ENCODE measurements at places on chromosomes 12 and 14. TPM values are rescaled to one million over a fixed set of nuclear protein-coding genes. Genes with fewer than 3 reads are reported as not detected.

Gene ACSS3
- total RNA-seq: not detected

Gene RIPK3
- total RNA-seq: not detected

Gene TEX52
- not detected for total RNA-seq

Gene KCNK13
- not detected for total RNA-seq

Gene AQP2
- total RNA-seq: not detected

Gene DCN
- 33.1 TPM for total RNA-seq

Gene IL31
- total RNA-seq: not detected

Gene KRT77
- total RNA-seq: not detected

Gene ADSS1
- total RNA-seq: 5.2 TPM

Gene PUS7L
- total RNA-seq: 26.5 TPM

Gene LBHD2
- not detected for total RNA-seq

- DNase-seq: no peak
Measured at GRCh38 chr14:57495416-57495815, 1.8 kb upstream of the CCDC198 start.

- DNase-seq: no peak
Measured at GRCh38 chr14:23524954-23525353, 26.6 kb downstream of the ZFHX2 start.

GRCh38 chr14:58238252-58239243, 6.1 kb upstream of the PSMA3 start:
- no peak for DNase-seq

DNA sequence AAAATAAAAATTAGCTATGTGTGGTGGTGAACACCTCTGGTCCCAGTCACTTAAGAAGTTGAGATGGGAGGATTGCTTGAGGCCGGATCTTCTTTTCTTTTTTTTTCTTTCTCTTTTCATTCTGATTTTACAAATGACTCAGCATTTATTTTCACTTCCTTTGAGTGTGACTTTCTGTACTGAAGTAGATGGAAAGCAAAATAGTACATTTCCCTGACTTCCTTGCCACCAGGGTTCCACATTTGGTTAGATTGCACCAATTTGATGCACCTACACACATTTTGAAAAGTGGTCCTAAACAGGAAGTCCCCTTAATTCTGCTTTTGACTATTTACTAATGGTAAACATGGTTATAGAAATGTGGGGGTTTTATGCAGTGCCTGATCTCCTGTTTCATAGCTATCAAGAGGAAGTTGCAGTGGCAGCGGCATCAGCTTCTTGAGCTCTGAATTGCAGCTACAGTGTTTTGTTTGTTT, 13.0 kb upstream of the LEMD3 start:
- no peak for DNase-seq

GRCh38 chr12:123035841-123036240, 55.4 kb downstream of the ARL6IP4 start:
- no peak for DNase-seq

DNA sequence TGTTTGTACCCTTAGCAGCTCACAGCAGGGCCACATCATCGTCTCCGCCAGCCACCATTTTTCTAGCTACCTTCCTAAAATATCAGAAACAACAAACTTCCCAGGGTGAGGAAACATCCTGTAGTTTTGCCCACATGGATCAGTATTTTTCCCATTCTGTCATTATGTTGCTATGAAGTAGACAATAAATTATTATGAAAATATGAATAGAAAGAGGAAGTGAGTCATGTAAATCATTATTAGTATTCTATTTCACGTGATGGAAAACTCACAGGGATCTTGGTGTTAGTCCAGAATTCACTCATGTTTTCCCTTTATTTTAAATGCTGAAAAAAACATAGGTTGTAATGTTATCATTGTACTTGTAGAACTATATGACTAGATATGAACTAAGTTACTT, 319.4 kb downstream of the SYT1 start:
- no peak for DNase-seq

DNA sequence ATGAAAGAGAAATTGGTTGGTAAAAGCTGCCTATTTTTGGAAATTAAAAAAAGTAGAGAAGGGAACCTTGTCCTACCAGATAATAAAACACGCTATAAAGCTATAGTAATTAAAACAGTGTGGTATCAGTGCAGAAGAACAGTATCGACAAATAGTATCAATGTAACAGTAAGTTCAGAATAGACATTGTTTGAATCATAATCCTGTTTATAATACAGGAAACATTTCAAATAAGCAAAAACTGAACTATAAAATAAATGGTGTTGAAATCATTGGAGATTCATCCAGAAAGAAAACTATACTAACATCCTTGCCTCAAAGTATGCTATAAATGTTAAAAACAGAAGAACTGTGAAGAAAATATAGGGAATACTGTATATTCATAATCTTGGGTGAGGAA, 54.2 kb upstream of the NAP1L1 start:
- no peak for DNase-seq

- DNase-seq: peak; percentile 31
Measured at GRCh38 chr14:74014299-74014698, 4.8 kb downstream of the ENTPD5 start.

GRCh38 chr12:13008741-13009380, 8.8 kb upstream of the HEBP1 start:
- DNase-seq: no peak

DNA sequence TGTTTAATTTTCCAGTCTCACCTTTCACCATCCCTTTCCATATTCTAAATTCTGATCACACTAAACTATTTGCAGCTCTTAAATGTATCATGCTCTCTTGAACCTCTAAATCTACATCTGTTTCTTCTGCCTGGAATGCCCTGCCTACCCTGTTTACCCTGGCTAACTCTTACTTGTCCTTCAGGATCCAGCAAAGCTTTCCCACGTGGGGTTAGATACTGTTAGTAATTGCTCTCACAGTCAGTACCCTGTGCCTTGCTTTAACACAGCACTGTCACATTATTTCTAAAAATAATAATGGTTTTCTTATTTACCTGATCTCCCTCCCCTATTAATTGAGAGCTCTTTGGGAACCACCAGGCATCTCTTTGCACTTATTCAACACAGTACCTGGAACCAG, 333.0 kb downstream of the CEP128 start:
- DNase-seq: no peak

DNA sequence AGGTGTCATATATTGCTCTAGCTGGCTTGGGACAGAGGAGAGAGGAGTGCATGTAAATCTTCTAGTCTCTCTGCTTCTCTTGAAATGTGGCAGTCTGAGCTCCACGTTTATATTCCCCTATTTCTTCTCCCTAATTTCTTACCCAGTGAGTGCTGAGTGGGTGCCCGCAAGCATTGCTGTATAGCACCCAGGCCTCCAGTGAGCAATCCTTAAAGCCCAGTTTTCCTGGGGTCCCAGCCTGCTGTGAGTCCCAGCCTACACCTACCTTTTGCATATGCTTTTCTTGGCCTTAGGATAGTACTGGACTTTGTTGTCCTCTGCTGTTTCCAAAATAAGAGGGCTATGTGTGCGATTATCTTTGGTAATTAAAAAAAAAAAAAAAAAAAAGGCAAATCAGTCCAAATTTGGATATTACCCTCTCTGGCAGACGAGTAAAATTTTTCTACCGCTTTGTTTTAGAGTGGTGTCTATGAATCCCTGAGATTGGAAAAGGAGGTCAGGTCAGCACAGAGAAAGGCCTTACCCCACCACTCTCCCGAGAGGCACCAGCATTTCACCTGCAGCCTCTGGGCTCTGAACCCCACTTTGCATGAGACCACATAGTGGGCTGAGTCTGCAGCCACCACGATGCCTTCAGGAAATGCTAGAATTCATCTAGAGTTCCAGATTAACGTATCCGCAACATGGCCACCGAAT, 1.1 kb downstream of the MGST1 start:
- DNase-seq: peak; percentile 49

- DNase-seq: no peak
Measured at GRCh38 chr12:68237619-68238018, 12.0 kb upstream of the IL26 start.

GRCh38 chr12:116528065-116528464, 31.1 kb upstream of the MAP1LC3B2 start:
- DNase-seq: peak; percentile 83

DNA sequence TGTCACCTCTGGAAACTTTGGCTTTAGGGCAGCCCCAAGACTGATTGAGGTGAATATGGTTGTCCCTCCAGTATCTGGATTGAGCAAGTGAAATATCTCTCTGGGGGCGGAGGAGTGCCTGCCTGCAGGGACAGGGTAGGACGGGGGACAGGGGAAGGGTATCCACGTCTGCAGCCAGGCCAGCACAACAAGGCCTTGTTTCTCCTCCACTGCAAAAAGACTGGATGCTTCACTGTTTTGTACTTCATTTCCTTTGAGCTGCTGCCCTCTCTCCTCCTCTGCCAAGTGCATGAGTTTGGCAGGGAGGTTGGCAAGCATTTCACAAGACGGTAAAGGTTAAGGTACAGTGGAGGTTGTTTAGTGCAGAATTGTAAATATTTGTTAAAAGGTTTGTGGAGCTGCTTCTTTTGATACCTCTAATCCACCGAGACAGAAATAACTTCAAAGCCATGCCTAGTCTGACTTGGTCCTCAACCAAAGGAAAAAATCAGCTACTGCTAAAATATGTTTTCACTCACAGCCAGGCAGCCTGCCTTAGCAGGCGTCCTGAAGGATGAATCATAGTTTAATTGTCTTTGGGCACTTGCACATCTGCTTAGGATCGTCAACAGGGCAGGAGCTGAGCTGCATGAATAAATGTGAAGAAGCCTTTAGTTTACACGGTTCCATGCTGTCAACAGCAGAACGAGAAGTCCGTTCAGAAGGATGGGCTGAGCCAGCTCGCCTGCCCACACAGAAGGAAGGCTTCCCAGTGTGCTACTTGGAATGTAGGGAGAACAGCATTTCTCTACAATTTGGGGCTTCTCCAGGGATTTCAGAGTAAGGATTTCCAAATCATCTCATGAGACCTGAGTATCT, 269.7 kb downstream of the TTC6 start:
- DNase-seq: peak; percentile 65

GRCh38 chr14:76615331-76615730, 145.9 kb upstream of the VASH1 start:
- no peak for DNase-seq

- no peak for DNase-seq
Measured at GRCh38 chr12:111454716-111455447, 49.2 kb downstream of the SH2B3 start.

DNA sequence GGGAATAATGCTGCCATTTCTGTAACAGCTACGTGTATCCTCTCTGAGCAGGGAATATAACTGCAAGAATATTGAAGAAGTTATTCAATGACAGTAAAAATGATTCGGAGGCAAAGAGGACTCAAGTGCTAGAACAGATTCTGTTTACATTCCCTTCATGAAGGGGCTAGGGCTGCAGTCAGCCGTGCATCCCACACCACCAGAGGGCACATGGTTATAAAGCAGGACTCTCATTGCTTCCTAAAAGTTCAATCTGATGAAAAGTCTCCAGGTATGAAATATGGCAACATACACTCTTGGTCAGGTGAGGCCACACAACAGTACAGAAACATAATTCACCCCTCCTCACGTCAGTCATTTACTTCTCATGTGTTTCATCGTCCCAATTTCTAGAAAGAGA, 34.0 kb downstream of the TCHP start:
- DNase-seq: peak; percentile 5

DNA sequence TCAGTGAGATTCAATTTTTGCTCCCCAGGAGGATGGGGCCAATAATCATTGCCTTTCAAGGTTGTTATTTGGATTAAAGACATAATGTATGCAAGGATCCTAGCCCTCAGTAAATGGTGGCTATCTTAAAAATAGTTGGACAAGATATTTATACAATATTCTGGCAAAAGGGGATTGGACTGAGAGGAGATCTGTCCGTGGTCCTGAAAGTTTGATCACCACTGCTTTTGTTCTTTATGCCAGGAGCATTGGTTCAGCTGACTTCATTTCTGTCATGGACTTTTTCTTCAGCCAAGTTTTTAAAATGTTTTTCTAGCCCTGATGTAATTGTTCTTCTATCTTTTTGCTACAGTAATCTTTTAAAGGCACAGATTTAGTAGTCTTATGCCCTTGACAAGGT, 70.2 kb upstream of the TCL1A start:
- peak; percentile 59 for DNase-seq

GRCh38 chr14:32345311-32345791, 16.3 kb downstream of the AKAP6 start:
- DNase-seq: no peak

- DNase-seq: no peak
Measured at GRCh38 chr14:40074169-40074568, 641.9 kb upstream of the FBXO33 start.

GRCh38 chr12:3670083-3670620, 82.8 kb downstream of the CRACR2A start:
- no peak for DNase-seq

GRCh38 chr14:46661728-46662127, 10.1 kb upstream of the RPL10L start:
- peak; percentile 14 for DNase-seq
